Left ventricle myocardium superior (tissue), 1 donor: ENCODE measurements at places on chromosomes 5 and 9.

GRCh38 chr9:129110740-129111527 lies at the start of the genes CRAT and PTPA:
Gene CRAT, minus strand, starts transcription at chr9:129110793. Its CDS starts 284 bp downstream, at chr9:129110509.
Gene PTPA, plus strand, starts transcription at chr9:129111415. Its CDS starts 186 bp downstream, at chr9:129111601.
- DNase-seq: peak; percentile 98

DNA sequence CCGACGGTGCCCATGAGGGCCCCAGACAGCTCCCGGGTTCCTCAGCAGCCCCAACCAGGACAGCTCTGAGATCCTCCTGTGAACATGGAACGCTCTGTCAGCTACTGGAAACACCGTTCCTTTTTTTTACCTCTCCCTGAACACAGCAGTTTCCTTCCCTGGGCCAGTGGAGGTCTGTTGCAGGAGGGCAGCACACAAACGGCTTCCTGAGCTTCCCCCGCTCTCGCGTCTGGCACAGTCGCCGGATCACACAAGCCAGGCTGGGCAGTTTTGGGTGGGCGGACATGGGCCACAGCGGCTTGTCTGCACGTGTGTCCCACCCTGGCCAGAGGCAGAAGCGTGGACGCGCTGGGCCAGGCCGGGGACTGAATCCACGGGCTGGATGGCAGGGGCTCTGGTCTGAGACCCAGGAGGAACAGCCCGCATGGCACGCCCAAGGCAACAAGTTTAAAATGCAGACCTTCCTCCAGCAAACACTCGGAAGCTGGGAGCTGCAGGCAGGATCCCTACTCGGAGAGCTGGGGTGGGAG lies 106.8 kb upstream of the SARDH start:
- DNase-seq: no peak

GRCh38 chr9:1231998-1232919 lies 182.1 kb downstream of the DMRT2 start:
- peak; percentile 66 for DNase-seq

DNA sequence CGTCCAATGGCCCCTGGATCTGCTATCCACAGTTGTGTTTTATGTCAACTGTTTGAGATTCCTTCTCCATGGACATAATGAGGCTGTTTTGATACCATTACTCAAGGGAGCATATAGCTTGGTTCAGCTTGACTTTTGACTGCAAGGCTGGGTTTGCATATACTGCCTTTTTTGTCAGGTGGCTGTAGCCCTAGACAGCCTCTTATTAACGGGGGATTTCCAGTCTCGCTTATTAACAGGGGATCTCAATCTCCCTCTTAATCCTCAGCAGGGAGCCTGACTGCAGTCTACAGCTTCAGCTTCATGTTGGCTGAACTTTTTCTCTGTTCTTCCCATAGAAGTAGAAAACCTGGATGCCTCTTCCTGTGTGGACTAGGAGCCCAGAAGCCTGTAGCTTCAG lies 73.7 kb upstream of the TNC start:
- no peak for DNase-seq

DNA sequence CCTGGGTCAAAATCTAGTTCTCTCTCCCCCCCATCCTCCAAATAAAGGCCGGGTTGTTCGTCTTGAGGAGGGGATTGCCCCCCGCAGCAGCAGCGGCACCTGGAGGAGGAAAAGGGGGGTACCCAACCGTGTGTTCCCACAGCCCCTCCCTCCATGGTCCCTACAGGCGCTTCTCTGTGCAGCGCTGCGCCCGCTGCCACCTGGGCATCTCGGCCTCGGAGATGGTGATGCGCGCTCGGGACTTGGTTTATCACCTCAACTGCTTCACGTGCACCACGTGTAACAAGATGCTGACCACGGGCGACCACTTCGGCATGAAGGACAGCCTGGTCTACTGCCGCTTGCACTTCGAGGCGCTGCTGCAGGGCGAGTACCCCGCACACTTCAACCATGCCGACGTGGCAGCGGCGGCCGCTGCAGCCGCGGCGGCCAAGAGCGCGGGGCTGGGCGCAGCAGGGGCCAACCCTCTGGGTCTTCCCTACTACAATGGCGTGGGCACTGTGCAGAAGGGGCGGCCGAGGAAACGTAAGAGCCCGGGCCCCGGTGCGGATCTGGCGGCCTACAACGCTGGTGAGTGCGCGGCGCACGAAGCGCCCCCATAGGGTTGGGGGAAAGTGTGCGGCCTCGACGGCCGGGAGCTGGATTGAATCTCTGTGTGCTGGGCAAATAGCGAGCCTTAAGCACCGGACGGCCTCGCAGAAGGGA lies 3.5 kb downstream of the LHX2 start:
- no peak for DNase-seq

- DNase-seq: no peak
Measured at GRCh38 chr5:81424728-81425127, 30.8 kb upstream of the ACOT12 start.

DNA sequence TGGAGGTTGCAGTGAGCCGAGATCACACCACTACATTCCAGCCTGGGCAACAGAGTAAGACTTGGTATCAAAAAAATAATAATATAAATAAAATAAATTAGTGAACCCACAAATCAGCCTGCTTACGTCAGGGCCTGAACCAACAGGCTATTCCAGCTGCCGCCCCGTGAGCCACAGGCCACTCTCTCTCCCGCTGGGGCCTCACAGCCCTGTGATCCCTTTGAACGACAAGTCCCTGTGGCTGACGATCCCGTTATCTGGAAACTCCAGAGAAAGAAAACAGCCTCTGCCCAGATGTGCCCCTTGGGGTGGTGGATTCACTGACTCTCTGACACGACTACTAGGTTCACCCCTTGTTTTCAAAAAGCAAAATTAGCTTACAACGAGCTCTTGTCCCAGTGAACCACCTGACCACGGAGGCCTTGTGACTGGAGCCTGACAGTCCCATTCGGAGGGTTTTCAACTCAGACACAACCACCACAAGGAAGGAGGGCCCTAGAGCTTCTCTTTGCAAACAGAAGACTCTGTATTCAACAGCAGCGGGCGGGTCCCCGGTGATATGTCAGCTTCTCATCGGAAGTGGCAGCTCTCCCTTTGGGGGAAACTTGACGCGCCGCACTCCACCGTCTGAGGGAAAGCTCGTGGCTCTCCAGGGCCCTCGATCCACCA lies 4.4 kb upstream of the DIPK1B start:
- no peak for DNase-seq

GRCh38 chr9:27847380-27847779 lies 274.1 kb upstream of the C9orf72 start:
- DNase-seq: no peak

GRCh38 chr5:73827106-73827450 lies 201.1 kb downstream of the ARHGEF28 start:
- no peak for DNase-seq

DNA sequence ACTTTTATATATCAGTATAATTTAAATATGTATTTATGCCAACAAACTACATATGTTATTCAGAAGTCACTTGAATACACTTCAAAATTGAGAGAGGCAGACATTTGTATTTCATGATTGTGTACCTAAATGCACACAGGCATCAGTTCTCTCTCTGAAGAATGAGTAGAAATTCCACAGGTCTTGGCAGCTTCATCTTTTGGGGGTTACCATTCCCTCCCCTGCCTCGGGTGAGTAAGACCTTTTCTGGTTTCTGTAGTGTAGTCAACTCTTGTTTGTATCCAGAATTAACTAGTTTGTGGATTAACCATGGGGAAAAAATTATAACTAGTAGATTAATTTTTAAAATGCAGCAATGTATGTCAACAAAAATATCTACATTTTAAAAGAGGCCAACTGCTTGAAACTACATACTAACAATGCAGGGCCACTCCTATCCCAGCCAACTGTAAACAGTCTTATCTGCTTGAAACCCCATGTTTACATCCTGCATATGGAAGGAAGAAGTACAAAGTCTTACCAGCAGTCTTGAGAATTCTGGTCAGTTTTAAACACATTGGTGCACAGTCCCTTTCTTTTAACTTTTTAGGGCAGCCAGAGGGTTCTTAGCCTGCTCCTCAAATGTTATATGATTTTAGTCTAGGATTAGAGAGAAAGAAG lies 339.6 kb upstream of the KIF2A start:
- DNase-seq: no peak

DNA sequence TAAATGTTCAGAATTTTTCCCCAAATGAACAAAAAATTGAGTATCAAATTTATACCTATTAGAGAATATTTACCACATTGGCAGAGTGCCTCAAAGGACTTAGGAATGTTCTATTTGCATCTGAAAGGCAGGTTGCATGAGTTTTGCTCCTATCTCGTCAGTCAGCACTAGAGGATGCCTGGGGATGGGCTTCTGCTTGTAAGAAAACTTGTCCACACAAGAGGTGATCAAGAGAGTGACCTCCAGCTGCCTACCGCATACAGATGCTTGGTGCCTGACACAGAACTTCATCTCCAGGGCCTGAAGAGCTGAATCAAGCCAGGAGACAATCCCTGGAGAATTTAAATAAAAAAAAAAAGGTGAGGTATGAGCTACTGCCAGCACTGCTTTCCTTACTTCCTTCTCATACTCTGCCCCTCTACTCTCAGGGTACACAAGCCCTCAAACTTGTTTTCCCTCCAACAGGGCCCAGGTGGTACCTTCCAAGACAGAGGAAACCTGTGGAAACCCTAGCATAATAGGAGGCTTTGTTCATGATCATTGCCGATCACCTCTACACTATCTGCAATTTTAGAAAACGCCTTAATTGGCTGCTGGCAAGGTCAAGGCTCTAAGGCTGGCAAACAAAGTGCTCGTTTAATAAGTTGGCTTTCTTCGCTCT lies 166.6 kb downstream of the ELAVL2 start:
- DNase-seq: no peak

DNA sequence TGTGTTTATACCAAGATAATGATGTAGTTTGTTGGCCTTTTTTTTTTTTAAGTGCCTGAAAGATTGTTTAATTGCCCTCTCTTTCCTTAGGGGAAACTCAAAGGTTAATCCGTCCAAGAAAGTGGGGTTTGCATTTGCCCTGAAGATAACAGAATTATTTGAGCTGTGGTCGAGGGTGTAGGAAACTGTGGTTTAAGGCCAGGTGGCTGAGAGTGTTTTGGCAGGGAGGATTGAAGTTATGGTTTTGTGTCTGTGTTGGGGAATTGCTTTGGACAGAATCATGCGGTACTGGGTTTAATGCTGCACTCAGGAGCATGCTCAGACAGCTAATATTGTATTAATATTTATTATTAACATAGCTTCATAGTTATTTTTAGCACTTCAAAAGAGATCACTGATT lies 509.8 kb downstream of the EBF1 start:
- no peak for DNase-seq
